Cerebellar nuclear complex (tissue), 1 donor: ENCODE measurements at places on chromosomes 11 and 22.

DNA sequence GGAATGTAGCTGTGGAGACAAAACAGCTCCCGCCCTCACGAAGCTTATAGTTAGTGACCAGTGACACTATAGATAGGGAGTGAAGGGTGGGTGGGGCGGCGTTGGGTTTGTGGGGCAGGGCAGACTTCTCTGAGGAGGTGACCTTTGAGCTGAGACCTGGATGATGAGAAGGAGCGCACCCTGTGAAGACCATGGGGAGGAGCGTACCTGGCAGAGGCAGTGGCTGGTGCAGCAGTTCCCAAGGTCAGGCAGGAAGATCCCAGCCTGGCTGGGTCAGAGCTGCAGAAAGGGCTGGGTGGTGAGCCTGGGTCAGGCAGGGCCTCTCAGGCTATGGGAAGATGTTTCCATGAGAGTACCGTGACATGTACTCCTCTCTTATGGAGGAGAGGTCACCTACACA, 135.0 kb upstream of the RCN1 start:
- DNase-seq: no peak

DNA sequence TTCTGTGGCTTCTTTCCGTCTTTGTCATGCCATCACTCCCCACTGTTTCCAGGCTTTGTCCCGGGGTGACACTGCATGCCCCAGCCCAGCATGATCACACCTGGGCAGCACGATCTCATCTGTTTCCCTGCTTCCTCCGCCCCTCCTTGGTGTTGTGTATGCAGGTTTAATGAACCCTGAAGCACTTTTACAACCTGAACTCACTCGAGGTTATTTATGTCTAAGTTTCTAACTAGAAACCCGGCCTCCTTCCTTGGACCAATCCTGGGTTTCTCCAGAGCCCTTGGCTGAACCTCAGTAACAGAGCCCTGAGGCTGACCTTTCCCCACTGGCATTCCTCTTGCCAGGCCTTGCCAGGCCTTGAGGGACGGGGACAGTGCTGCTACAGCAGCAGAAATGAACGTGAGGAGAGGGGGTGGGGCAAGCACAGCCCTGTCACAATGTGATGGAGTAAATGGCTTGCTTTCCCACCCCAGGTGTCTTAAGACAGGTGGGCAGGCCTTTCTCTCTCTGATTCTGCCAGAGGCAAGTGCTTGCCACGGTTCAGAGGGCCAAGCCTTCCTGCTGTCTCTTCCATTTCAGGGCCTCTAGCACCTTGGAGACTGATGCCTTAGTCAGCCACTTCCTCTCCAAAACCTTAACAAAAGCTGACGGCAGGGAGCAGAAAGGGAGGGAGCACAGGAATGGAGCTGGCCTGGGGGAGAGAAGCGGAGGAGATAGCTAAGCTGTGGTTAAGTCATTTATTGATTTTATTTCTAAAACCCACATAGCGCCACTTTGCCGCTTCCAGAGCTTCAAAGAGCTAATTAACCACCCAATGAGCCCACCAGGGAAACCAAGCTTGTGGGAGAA, 3.1 kb upstream of the PYGM start:
- DNase-seq: no peak

DNA sequence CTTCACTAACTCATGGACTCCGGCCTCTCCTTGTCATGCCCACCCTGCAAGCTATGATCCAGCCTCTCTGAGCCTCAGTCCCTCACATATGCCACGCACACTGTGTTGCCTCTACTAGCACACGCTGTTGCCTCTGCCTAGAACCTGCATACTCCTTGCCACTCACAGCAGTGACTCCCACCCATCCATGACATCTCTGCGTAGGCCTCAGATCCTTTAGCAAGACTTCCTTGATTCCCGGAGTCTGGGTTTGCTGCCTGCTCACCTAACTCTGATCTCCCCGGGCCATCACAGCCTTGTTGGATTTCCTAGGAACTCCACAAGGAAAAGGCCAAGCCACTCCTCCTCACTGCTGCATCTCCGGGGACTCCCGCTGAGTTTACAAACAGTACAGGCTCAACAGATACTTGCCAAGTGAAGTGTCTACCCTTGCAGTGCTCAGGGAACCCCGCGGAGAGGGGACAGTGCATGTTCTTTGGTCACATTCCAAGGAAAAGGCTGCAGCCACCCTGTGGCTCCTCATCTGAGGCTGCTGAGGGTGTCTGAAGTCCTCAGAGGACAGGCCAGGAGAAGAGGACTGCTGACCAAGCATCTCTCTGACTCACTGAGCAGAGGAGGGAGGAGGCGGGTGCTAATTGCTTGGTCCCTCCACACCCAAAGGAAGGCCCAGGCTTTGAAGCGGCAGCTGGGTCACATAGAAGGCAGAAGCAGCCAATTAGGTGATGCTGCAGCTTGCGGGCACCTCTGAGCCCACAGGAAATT, 42.4 kb upstream of the NAV2 start:
- DNase-seq: no peak

- DNase-seq: no peak
Observed at GRCh38 chr22:48888466-48889208, 939.0 kb downstream of the BRD1 start.

GRCh38 chr11:69122630-69123431, 32.9 kb upstream of the SMIM38 start:
- DNase-seq: no peak

- DNase-seq: no peak
Observed at GRCh38 chr11:48107188-48107704, 109.4 kb upstream of the OR4B1 start.

- no peak for DNase-seq
Observed at GRCh38 chr11:126186025-126186698, 25.3 kb downstream of the RPUSD4 start.

DNA sequence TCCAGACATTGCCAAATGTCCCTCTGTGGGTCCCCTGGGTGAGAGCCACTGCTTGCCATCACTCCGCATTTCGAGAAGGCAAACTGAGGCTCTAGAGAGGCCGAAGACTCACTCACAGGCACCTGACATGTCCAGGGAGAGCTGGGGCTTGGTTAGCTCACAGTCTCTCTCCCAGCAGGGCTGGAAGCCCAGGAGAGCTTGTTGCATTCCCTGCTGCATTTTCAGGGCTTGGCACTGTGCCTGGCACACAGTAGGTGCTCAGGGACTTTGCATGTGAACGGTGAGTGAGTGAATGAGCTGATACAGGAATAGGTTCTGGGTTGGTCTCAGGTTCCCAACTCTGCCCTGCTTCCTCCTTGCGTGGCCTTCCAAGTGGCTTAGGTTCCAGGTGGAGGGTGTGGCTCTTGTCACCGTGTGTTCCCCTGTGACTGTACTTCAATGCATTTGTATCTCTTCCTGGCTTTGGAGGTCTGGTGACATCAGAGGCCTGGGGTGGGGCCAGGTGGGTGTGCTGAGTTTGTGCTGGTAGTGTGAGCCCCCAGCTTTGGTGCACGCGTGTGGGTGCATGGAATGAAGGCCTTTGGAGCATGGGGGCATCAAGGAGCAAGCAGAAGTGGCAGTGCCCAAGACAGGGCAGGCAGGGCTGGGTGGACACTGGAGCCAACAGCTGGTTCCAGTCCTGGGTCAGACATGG, 18.4 kb upstream of the SMIM38 start:
- DNase-seq: no peak

- no peak for DNase-seq
Observed at GRCh38 chr22:47123006-47123826, 360.8 kb downstream of the TBC1D22A start.

GRCh38 chr11:134358165-134358855, 26.5 kb downstream of the GLB1L2 start:
- no peak for DNase-seq

DNA sequence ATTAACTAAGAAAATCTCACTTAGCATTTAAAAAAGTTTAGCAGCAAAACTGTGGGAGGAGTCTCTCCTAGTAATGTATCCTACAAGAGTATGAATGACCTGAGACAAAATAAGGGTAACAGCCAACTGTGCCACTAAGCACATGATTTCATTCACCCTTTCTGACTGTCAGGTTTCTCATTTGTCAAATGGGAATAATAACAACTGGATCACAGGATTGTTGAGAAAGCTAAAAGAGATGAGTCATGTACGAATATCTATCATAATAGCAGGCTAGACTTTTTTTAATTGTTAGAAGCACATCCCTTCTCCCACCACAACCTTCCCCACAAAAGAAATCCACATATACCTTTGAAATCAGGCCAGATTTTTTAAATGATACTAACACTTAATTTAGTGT, 39.5 kb downstream of the MTMR2 start:
- DNase-seq: no peak

DNA sequence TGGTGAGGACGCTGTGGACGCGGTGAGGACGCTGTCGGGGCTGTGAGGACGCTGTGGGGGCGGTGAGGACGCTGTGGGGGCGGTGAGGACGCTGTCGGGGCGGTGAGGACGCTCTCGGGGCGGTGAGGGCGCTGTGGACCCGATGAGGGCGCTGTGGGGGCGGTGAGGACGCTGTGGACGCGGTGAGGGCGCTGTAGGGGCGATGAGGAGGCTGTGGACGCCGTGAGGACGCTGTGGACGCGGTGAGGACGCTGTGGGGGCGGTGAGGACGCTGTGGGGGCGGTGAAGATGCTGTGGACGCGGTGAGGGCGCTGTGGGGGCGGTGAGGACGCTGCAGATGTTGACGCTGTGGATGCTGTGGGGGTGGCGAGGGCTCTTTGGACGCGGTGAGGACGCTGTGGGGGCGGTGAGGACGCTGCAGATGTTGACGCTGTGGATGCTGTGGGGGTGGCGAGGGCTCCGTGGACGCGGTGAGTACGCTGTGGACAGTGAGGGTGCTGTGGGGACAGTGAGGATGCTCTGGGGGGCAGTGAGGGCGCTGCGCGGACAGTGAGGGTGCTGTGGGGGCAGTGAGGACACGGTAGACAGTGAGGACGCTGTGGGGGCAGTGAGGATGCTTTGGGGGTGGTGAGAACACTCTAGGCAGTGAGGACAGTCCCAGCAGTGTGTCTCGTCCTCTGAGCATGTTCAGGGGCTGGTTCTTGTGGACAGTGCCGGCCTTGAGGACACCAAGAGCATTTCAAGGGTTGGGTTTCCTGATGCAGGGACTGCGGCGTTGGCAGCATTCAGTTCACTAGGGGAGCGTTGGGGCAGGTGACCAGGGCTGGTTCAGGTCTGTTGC, 4.2 kb downstream of the GP1BB start:
- DNase-seq: no peak

- DNase-seq: no peak
Observed at GRCh38 chr22:27557286-27558008, 244.1 kb downstream of the MN1 start.

DNA sequence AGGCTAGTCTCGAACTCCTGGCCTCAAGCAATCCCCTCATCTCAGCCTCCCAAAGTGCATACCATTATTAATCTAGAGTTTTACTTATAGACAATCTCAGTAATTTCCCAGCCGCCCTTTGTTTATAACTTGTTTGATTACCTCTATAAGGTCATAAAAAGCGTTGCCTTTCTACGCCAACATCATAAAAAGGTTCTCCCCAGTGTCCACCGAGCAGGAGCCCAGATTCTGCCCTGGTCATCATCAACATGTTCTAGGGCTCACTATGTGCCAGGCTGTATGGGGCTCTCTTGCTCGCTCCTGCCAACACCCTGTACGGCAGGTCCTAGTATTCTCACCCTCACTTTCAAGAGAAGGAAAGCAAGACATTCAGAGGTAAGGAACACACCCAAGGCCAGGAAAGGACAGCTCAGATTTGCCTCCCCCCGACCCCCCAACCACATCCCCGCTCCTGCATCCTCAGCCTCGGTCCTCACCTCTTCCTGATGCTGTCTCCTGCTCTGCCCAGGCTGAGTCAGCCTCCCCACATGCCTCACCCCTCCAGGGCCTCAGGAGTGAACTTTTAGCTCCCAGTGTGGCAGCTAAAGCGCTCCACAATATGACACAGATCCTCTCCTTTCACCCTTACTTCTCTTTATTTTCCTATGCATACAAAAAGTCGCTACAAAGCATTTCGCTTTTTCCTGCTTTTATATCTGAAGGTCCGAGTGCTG, 14.3 kb downstream of the ARFGAP3 start:
- no peak for DNase-seq

- DNase-seq: no peak
Observed at GRCh38 chr11:74069146-74070046, 60.5 kb upstream of the UCP3 start.

DNA sequence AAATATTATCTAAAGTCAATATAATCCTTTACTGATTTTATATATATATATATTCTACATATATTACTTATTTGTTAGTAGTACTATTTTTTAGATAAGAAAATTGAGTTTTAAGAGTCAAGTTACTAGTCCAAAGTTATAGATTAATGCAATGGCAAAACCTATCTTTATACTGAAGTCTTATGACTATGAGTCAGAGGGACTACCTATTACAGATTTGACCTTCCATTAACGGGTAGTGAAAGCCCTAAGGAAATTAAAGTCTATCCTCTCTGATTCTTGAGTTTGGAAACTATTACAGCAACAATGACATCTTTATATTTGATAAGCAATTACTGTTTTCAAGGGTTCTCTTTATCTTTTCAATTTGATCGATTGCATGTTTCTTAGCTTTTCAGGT, 315.8 kb downstream of the CASP12 start:
- no peak for DNase-seq

GRCh38 chr11:12356944-12357655, 20.3 kb upstream of the PARVA start:
- no peak for DNase-seq

DNA sequence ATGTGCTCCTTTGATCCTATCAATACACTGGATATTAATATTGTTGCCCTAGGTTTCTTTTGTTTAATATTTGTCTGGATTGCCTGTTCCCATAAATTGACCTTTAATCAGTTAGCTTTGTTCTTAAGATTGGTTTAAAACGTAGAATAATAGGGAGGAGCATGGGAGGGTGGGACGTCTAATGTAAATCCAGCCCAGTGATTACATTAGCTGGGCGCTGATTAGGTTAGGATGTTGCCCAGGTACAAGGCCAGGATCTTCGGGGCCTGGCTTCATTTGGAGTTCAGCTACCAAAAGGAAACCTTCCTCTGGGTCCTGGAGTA, at the start of gene SRSF8:
TSS of gene SRSF8 (plus strand) at position 204 of the 323 bp plus-strand sequence. CDS start 308 bp downstream, outside the sequence.
- no peak for DNase-seq

DNA sequence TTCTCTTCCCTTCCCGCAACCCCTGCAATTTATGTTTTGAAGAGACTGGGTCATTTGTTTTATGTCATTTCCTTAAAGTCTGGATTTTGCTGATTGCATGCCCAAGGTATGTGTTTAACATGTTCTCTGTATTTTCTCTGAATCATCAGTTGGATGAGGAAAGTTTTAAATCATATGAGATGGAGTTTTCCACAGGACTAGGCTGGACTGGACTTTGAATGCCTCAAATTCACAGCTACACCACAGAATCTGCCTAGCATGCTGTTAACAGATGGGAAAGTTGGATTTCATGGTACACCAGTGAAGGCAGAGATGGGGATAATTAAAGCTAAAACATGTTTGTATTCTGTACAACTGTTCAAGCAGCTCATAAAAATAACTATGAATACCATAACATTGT, 62.6 kb downstream of the CWC15 start:
- DNase-seq: no peak

DNA sequence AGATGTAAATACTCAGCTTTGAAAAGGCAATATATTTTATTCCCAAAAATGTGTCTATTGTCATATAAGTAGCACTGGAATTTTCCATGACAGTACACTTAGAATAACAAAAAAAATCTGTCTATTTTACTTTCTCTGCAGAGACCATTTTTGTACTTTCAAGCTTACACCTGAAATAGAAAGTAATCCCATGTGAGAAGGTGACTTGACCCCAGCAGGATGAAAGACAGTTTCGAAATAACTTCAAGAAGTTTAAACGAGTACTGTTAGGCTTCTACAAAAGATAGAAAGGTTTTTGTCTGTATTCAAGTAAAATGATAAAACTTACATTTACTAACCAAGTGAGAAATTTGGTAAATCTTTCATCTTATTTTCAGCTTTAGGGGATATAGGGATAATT, 259.9 kb upstream of the CTSC start:
- DNase-seq: no peak

- DNase-seq: no peak
Observed at GRCh38 chr11:87137711-87138110, 100.0 kb downstream of the TMEM135 start.

GRCh38 chr11:120835601-120836228, 188.2 kb upstream of the TBCEL start:
- no peak for DNase-seq
